Mucosa of descending colon (tissue), 3 donors: ENCODE measurements at places on chromosomes 1 and 21.
A peak's percentile ranks its signal among the peaks of the same experiment; 100 is the strongest.

GRCh38 chr1:21669258-21670058, at the start of gene RAP1GAP:
TSS of gene RAP1GAP (minus strand) at chr1:21669357. CDS start at chr1:21620032, 49,325 bp downstream.
- peak; percentile 76 for DNase-seq

DNA sequence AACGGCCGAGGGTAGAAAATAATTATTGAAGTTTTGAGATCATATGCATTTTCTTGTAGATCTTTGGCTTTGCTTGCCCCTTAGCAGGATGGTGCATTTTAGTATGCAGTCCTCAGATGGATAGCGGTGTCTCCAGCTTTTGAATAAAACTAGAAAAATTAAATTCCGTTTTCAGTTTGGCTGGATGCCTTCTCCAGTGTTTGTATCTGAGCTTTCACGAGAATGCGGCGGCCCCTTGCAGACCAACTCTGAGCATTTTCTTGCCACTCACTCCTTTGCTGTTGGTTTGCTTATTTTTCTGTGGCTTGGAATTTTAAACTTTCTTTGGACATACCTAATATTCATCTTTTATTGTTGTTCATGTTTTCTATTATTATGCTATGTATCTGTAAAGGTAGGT, 192.6 kb downstream of the NFIA start:
- DNase-seq: no peak

DNA sequence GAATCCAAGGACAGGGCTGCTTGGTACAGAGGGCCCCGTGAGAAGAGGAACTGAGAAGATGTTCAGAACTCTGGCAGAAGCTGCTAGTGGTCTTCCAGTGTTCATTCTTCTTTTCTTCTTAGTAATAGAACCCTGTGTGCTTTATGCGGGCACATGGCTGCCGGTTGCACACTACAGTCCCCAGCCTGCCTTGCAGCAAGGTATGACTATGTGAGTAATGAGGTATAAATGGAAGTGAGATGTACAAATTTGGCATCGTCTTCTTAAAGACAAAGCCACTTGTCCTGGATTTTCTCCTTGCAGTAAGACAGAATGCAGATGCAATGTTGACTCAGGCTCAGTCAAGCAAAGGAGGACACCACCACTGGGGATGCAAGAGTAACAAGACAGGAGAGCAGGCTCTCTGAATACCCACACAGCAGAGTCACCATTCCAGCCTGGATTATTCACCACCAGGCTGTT, 15.0 kb upstream of the ATP1B1 start:
- DNase-seq: no peak

DNA sequence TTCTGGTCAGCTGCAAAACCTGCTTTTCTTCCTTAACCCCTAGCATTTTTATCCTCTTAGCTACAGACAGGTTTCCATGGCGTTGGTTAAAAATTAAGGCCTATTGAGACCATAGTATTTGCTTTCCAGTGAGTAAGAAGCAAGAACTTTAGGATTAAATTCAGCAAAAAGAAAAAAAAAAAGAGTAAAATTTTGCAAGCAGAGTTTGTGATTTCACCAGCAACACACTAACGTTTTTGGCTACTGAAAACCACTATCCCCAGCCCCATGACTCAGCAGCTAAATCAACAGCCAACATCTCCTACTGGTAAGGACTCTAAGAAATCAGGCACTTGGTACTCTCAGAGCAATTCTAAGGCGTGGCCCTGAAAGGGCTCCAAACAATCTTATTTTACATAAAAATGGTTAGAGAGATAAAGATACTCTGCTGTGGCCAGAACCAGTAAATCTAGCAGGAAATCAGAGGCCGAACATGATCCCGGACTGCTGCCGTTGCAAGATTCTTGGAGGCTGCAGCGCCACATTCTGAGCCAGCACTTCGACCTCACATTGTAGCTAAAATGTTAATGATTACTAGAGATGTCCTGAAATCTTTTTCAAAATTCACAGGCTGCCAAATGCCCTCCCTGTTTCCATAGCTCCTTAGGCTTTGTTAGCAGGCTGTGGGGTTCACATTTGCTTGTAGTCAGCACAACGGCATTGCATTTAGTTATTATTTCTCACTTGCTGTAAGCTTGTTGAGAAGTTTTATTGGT, 1.6 kb upstream of the ENO1 start:
- DNase-seq: peak; percentile 55

DNA sequence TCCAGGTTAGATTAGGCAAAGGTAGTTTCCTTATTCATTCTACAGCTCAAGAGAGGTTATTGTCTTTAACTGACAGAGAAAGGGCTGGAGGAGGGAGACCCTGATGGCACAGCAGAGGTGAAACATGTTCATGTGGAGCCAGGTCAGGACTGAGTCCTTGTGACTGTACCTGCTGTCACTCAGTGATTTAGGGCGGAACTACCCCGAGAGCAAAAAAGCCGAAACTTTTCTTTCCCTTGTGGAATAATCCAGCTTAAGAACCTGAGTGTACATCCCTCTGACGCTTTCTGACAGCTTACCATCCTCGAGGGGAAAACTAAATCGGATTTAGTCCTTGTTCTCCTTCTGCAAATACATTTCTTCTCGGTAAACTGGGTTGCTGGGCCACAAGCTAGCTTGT, 273.2 kb downstream of the BACH1 start:
- no peak for DNase-seq

- DNase-seq: no peak
Observed at GRCh38 chr1:111789666-111790316, 34.1 kb downstream of the DDX20 start.

- DNase-seq: peak; percentile 91
Observed at GRCh38 chr1:54795841-54796468, 5.2 kb downstream of the TTC22 start.

DNA sequence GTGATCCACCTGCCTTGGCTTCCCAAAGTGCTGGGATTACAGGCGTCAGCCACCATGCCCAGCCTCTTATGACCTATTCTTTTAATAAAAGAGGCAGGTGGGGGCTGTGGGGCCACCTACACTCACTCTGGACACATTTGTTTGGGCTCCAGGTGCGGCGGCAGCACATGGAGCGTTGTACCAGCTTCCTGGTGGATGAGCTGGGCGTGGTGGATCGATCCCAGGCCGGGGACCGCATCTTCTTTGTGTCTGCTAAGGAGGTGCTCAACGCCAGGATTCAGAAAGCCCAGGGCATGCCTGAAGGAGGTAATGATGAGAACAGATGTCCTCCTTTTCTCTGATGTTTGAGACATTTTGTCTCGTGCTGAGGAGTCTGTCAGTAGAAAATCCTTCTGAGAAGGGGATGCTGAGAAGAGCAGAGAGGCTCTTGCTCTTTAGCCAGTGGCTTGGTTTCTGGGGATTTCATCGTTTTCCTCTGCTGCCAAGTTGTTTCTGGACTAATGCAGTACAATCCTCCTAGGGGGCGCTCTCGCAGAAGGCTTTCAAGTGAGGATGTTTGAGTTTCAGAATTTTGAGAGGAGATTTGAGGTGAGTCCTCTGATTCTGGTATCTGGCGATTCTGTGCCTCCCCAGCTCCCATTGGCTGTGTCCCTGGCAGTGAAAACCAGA, 17.9 kb upstream of the MIIP start:
- DNase-seq: peak; percentile 50

DNA sequence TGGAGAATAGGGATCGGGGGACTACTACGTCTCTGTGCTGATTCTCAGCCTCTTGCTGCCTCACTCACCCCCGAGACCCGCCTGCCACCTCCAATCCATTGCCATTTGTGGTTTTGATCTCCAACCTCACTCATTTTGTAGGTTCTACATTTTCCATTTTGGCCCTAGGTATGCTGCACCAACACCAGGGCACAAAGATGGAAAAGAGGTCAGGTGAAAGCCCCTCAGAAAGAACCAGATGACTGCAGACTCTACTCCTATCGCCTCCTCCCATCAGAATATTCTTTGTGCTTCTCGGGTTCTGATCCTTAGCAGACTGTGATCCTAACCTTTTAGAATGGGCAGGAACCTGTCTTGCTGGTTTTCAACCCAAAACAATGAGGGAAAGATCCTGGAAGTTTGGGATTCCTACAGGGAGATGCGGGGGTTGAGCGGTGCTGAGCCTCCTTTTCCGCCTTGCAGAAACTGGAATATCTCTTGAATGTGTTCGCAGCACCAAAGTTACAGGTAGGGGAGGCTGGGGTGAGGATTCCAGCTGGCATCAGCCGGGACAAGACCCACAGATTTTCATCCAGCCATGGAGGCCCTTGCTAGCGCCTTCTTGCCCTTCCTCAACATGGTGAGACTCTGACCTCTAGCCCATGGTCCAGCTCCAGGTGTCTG, 53.1 kb downstream of the RHBG start:
- no peak for DNase-seq

DNA sequence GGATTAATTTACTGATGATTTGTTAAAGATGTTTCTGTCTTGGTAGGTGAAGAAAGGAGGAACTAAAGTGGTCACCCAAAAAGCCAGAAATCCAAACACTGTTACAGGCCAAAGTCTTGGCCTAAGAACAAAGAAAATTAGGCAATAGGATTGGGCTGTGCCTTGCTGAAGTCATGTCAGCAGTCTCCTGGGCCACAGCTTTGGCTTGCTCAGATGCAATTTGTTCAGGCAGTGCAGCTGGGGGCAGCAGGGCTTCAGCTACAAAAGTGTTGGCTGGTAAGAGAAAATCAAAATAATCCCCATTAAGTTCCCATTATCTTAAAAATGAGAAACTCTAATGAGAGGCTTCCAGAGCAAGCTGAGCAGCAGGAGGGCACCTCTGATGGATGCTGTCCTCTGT, 14.0 kb upstream of the RAP1A start:
- peak; percentile 42 for DNase-seq

- no peak for DNase-seq
Observed at GRCh38 chr1:47805018-47805417, 192.2 kb downstream of the TRABD2B start.

DNA sequence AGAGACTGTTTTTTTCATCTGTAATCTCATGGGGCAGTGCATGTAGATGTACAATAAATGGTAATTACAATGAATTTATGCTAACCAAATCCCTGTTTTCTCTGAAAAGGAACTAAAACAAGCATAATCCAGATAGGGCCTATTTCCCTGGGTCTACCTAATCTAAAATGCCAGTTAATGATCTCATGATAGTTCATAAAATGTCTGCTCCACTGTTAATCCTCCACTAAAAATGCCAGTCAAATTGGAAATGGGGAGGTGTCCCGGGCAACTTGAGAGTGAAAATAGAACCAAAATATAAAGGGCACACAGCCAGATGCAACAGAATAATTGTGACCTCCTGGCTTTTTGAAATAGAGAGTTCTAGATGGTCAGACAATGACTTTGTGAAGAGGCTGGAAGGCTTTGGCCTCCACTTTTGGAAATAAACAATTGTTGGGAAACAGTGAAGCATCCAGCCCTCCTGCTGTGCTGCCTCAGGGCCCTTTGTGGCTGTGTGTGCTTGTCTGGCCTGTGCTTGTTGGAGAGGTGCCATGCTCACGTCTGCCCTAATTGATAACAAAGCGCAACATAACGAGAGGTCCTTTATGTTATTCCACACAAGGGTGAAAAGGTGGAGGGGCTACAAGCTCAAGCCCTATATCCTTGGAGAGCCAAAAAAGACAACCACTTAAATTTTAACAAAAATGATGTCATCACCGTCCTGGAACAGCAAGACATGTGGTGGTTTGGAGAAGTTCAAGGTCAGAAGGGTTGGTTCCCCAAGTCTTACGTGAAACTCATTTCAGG, 97.7 kb downstream of the ATP5PO start:
- no peak for DNase-seq

DNA sequence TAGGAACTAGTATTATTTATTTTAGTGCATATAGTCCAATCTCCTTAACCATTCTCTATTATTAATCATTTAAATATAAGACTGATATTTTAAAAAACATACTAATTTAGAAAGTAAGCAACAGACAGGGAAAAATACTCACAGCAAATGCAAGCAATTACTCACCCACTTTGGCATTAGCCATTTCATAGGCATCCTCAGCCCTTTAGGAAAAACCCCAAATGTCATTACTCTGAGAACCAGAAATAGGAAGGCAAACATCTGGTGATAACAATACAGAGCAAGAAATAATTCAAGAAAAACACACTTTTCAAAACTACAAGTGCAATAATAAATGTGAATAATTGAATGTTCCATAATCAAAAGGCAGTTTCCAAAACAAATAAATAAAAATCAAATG, 545.1 kb downstream of the PLPP3 start:
- DNase-seq: no peak

DNA sequence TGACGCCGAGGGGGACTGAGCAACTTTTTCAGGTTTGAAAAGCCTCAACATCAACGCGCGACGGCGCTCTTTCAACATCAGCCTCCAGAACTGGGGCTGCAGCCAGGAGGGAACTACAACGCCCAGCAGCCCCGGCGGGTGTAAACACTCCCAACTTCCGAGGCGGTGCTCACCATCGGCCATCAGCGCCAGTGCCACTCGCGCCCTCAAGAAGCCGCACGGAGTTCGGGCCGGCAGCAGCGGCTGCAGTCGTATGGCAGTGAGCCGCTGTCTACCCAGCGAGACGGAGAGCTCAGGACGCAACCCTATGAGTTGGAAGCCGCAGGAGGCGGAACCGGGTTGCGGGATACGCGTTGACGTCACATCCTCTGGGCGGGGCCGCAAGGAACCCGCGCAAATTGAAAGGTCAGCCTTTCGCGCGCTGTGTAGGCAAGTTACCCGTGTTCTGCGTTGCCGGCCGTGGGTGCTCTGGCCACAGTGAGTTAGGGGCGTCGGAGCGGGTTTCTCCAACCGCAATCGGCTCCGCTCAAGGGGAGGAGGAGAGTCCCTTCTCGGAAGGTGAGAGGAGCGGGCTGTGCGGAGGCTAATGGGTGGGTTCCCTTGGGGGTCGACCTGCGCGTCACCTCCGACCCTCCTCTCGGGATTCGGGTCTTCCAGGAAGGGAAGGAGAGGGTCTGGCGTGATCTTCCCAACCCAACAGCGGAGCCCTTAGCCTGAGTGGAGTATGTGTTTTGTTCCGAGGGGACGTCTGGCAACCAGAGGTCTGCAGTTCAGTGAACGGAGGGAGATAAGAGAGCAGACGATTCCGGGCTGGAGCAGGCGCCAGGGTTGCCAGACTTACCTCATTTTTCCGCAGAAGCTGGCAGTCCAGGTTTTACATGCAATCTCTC, at the start of gene EXO1:
Gene EXO1, plus strand, starts transcription at position 409 of the 890 bp plus-strand sequence. CDS start 2,222 bp downstream, outside the sequence.
- DNase-seq: peak; percentile 92

DNA sequence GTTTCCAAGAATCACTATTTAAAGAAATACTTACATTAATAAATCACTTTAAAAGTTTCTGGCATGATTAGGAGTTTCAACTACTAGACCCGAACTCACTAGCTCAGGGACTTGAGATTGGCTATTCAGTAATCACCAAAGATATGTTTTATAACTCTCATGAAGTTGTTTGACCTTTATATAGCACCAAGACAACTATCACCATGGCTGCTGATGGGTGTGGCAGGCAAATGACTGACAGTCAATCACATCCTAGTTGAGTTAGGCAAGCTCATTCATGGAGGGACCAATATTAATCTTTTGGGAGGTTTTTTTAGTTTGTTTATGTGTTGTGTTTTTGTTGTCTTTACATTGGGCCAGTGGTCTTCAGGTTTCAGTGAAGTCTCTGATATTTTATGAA, 376.3 kb upstream of the C1orf87 start:
- DNase-seq: peak; percentile 79

- DNase-seq: no peak
Observed at GRCh38 chr1:62953633-62954032, 169.7 kb downstream of the ATG4C start.
